ENCODE measurements at places on chromosomes 11 and 22.

DNA sequence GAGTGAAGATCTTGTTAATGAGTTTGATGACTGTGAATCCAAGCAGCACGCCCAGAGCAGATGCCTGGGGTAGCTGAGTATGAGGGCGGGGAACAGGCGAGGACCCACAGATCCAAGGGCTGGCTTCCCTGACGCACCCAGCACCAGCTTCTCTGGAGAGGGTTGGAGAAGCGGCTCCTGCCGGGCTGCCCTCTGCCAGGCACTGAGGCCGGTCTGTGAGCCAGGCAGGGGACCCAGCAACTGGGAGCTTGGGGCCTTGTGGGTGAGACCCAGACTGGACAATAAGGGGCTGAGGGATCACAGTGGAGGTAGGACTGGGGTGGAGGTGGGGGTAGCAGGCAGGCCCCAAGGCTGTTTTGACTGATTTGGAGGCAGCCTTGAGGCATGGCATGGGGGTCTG, 8.6 kb upstream of the SYT12 start:
- no peak for DNase-seq

GRCh38 chr22:24595228-24595627, 2.4 kb upstream of the LRRC75B start:
- DNase-seq, result no peak

DNA sequence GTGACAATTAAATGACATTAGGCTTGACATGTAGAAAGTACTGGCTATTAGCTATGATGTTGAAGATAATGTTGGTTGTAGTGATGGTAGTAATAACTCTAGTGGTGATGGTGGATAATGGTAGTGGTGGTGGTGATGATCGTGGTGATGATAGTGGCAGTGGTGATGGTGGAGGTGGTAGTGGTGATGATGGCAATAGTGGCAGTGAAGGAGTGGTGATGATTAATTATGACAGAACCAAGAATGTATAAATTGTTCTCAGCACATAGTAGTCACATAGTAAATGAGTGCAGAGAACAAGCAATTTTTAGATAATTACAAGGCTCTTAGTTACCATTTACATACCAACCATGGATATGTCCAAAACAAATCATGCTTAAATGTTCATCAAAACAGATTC, 5.3 kb upstream of the CD44 start:
- DNase-seq, result peak; percentile 48

DNA sequence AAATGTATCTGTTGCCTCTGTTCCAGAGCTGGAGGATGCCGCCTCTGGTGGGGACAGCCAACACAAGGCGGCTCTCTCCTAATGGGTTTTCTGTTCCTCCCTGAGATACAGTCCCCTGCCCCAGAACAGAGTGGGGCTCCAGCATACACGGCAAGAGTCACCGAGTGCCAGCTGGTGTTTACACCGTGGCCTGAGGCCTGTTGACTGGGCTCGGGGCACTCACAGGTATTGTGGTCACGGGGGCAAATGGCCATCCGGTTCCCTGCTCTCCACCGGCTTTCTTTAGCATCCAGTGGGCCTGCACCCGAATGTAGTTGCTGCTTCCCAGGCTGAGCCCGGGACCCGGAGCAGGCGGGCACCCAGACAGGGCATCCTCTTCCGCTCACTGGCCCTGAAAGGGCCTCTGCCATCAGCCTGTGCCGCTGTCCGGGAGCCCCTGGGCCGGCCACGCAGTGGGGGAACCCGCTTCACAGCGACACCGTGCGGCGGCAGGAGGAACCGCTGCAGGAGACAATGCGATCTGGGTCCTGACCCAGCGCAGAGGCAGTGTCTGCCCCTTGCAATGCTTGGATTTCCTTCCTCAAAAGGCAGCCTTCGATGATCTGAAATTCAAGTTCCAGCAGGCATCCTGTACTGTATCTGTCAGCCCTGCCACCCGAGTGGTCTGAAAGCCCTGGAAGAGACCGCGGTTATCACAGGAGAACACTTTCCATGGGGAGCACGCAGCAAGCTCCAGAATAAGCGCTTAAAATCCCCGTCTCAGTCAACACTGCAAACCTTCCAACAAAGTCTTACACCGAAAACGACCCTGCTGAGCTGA, 859 bp upstream of the KRTAP5-5 start:
- DNase-seq, result peak; percentile 73

DNA sequence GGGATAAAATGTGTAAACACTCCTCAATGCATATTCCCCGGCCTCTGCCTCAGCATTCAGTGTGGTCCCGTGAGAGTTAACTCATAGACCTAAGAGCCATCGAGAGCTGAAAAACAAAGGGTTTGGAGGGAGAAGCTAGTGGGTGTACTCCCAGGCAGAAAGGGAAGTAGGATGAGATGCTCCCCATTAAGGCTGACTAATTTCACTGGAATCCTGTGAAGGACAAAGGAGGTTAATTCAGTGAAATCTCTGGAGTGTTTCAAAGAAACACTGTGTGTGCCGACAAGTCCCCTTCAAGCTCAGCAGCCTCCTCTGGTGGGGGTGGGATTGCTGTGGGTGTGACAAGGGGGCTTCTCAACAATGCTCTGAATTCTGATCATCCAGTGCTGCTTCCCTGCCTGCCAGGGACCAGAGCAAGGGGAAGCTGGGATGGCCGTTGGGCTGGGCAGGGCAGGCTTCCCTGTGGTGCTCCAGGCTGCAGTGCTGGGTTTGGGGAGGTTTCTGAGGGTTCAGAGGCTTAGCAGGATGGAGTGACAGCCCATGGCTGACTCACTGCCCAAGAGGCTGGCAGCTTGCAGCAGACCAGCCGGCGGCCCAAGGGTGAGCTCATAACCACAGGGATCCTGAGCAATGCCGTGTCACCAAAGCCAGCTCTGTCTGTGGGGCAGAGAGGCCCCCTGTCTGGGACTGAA, 61.4 kb upstream of the BMAL1 start:
- DNase-seq, result peak; percentile 72

DNA sequence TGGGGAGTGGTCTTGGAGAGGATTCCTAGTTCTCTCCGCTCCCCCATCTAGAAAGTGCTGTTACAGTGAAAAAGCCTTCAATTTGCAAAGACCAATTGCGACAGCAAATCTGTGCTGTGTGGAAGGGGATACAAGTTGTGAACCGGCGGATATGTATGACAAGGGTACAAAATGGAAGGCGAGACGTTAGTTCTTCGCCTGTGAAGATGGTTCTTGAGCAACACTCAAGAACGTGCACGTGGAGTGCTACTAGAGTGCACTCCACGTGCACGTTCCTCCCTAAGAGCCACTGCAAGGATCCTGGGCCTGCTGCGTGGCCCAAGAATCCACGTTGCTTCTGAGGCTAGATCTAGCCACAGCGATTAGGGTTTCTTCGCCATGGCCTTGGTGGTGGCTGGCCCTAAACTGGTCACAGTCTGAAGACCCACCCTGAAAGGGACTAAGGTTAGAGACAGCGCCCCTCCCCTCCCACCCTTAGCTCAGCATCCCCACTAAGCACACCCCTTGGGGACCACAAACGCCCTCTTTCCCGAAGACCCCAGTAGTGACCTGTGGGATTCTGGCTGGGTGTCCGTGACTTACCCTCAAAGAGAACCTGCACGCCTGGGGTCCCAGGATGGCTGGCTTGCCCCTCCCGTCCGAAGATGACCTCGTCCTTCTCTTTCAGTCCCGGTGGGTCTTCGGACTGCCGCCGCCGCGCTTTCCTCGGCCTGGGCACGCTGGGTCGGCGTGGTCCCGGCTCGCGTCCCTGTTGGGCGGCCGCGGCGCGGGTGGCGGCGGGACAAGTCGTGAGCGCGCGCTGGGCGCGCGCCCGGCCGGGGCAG, 519 bp upstream of the PDE3B start:
- DNase-seq, result peak; percentile 37

- no peak for DNase-seq
These were observed 263.4 kb upstream of the DDI1 start for GRCh38 chr11:103773059-103773458.

Data from activated CD4-positive, alpha-beta T cell treated with anti-CD3 and anti-CD28 coated beads for 48 hours (primary cell).